ENCODE measurements at places on chromosomes 12 and 14.
A peak's percentile ranks its signal among the peaks of the same experiment; 100 is the strongest.

DNA sequence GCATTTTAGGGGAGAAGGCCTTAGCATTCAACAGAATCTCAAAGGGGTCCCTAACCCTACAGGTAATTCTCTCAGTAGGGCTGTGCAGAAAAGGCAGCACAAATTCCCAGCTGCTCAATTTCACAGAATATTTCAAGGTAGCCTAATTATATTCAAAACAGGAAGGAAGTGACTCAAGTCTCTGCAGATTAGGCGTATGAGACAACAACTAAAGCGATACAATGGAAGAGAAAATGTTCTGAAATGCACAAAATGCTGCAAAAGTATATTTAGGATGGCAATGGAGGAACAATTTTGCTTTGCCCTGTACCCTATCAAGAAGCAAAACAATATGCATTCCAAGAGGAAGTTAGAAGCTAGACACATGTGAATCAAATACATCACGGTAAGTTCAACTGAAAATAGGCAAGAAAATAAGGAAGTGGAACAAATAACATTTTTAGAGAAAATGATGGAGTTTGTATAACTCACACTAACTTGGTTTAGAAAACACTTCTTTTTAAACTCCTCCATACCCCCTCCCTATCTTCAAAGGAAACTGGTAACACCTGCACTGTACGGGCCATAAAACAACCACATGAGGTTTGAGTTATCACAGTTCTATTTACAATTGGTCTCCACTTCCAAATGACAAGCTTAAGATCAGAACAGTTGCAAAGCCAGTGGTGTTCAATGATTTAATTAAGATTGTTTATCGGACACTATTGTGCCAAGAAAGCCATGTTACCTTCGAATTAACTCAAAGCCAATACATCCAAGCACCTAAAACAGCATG is 1.6 kb downstream of the GIT2 start:
- peaks cover 30% of the 10 kb centered on the region for H3K4me1 ChIP-seq
- H3K27me3 ChIP-seq, result no peaks in the 10 kb centered on the region
- H3K36me3 ChIP-seq, result peaks cover 8% of the 10 kb centered on the region
- DNase-seq, result no peak

DNA sequence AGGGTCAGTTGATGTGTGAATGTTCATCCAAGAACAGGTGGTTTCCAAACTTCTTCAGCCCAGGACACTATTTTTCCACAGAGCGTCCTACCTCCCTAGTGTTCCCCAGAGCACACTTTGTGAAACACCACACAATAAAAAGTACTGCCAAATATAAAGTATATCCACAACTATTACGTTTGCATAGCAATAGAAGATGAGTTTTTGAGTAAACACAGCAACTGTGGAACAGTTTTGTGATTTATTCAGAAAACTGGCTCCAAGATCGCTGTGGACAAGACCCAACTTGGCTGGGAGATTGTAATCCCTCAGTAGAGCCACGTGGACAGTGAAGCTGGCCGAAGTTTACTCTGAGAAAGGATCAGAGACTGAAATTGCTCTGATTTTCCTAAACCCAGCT is 14.5 kb upstream of the MAP1LC3B2 start:
- H3K27ac ChIP-seq, result no peak overlapping the region
- no peaks in the 10 kb centered on the region for H3K4me1 ChIP-seq
- H3K36me3 ChIP-seq, result no peaks in the 10 kb centered on the region
- no peaks in the 10 kb centered on the region for H3K27me3 ChIP-seq
- no peak for DNase-seq
- no peak overlapping the region for H3K4me3 ChIP-seq

- H3K4me3 ChIP-seq, result no peak overlapping the region
- H3K27me3 ChIP-seq, result peaks cover 3% of the 10 kb centered on the region
- no peaks in the 10 kb centered on the region for H3K4me1 ChIP-seq
- no peaks in the 10 kb centered on the region for H3K36me3 ChIP-seq
Observed at GRCh38 chr12:32768518-32768917, 12.8 kb upstream of the YARS2 start.

- DNase-seq, result no peak
- peaks cover 24% of the 10 kb centered on the region for H3K36me3 ChIP-seq
- H3K4me1 ChIP-seq, result no peaks in the 10 kb centered on the region
- no peak overlapping the region for H3K4me3 ChIP-seq
- H3K27me3 ChIP-seq, result no peaks in the 10 kb centered on the region
Observed at GRCh38 chr12:50984586-50985298, 32.4 kb downstream of the HIGD1C start.

DNA sequence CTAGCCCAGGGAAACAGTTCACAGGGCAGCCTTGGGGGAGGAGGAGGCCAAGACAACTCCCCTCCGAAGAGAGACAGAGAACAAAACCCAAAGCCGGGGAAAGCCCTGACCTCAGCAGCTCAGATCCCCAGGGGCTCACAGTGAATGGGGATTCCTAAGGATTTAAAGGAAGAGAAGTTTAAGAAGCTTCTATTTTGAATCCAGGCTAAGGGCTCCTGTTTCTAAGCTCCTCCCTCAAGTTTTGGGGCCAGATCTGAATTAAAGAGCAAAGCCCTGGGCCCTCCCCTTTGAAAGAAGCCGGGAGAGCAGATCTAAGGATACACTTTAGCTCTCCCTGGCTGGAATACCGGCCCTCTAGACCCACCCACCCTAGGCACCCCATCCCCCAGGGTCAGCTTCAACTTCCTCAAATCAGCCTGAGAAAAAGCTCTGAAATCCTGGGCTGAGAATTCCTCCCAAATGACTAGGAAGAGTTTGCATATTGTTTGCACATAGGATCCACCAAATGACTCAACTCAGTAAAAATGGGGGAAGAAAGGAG is 3.9 kb downstream of the KDM2B start:
- no peak for DNase-seq
- peaks cover 9% of the 10 kb centered on the region for H3K4me1 ChIP-seq
- no peak overlapping the region for H3K27ac ChIP-seq
- H3K27me3 ChIP-seq, result no peaks in the 10 kb centered on the region
- no peak overlapping the region for H3K4me3 ChIP-seq
- peaks cover 8% of the 10 kb centered on the region for H3K36me3 ChIP-seq

DNA sequence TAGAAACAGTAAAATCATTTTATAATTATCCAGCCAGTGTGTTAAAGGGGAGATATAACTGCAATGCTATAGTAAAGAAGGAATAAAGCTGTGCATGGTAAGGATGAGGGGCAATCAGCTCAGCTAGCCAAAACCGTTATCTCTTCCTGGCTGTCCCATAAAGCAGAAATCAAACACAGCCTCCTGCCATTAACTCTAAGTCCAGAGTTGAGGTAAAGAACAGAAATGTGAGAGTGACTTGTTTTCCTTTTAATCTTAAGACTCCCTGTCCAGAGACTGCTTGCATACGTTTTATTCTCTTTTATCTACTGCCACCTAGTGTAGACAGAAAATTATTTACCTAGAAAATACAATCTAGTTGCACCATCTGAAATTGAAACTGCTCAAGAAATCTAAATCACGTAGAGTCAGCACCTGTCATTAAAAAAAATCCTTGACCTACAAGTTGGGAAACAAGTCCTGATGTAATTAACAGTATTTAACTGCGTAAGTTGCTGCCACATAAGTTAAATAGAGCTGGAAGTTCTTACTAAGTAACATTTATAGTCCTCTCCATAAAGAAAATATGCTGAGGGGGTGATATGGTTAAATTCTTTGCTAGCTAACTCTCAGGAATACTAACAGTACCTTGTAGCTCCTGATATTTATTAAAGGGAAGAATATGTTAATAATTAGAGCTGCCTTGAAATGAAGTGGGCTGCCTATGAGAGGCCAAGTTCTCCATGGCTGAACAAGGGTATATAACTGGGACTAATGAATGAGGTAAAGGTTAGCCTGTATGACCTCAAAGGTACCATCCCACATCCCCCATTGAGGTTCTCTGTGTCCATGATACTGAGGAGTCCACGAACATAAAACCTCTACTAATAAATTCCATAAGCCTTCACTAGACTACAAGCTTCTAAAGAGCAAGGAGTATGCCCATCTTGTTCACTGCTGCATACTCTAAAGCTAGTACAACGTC is 62.7 kb downstream of the GALNT4 start:
- peaks cover 6% of the 10 kb centered on the region for H3K36me3 ChIP-seq
- H3K27me3 ChIP-seq, result no peaks in the 10 kb centered on the region
- H3K27ac ChIP-seq, result no peak overlapping the region
- H3K4me3 ChIP-seq, result no peak overlapping the region
- H3K4me1 ChIP-seq, result peaks cover under 1% of the 10 kb centered on the region

DNA sequence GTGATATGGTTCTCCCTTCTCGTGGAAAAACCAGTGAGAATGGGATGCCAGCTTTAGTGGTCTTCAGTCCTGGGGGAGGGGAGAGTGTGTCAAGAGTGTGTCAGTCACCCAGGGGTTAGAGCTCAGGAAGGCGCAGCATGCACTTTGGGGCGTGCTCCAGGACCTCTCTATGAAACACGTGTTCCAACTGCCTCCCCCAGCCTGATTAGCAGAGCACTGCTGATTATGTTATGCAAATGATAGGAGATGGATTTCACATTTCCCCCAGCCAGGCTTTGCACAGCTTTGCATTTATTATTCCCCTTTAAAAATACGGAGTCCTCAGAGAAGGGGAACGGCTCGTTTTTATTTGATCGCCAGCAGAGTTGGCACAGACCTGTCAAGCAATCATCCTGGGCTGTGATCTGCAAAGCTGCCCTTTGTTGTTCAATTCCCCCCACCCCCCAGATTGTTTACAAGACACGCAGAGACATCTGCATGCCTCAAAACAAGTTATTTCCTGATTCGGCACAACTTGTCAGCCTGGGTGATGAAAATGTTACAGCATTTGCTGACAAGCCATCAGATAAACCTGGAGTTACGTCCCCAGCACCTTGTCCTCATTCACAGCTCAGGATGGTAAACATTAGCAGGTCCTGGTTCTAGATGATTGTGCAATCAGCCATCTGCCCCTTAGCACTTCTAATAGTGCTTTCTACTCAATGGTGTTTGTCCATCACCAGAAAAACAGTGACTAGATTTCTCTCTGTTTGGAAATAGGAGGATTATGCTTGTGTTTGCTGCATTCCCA is 196.5 kb downstream of the NOVA1 start:
- no peaks in the 10 kb centered on the region for H3K36me3 ChIP-seq
- no peaks in the 10 kb centered on the region for H3K27me3 ChIP-seq
- DNase-seq, result no peak
- H3K27ac ChIP-seq, result no peak overlapping the region
- H3K4me3 ChIP-seq, result no peak overlapping the region

DNA sequence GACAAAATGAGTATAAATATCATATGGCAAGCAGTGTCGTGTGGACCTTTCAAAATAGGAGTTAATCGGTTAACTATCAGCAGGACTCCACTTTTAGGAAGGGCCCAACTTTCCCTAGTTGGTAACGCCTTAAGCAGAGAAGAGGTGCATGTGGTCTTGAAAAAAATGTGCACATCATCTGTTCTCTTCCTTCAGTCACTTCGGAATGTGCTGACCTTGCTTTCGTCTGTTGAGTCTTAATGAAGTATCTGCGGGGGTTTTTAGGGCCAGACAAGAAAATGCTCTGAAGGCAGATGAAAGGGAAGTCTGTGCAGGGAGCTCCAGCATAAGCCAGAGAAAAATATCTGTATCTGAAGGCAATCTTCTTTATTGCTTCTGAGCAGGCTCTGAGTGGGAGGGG is 185.2 kb downstream of the AEBP2 start:
- H3K4me3 ChIP-seq, result no peak overlapping the region
- H3K36me3 ChIP-seq, result no peaks in the 10 kb centered on the region
- no peak overlapping the region for H3K27ac ChIP-seq
- DNase-seq, result peak; percentile 28
- no peaks in the 10 kb centered on the region for H3K4me1 ChIP-seq

- no peak for DNase-seq
- H3K27me3 ChIP-seq, result no peaks in the 10 kb centered on the region
Observed at GRCh38 chr12:85390266-85390665, 110.2 kb downstream of the ALX1 start.

DNA sequence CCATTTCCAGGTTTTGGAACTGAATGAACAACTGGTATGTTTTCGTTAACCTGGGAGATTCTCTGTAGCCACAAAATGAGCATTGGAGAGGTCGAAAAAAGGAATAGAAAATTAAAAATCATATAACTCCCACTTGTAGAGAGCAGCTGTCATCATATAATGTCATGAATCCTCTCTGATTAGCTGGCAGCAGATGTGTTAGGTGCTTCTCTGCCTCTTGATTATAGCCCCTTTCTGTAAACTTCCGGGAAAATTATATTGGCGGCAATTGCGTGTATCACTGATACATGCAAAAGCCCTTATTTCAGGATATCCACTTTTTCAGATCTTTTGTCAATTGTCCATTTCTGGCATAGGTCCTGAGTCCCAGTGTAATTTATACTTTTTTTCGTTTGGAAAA is 31.7 kb downstream of the FGD4 start:
- peak overlapping the region; percentile 20 for H3K4me3 ChIP-seq
- DNase-seq, result no peak
- no peaks in the 10 kb centered on the region for H3K27me3 ChIP-seq
- H3K27ac ChIP-seq, result no peak overlapping the region

- H3K4me1 ChIP-seq, result no peaks in the 10 kb centered on the region
- H3K27ac ChIP-seq, result no peak overlapping the region
- H3K36me3 ChIP-seq, result no peaks in the 10 kb centered on the region
- H3K27me3 ChIP-seq, result no peaks in the 10 kb centered on the region
- no peak for DNase-seq
Observed at GRCh38 chr12:14601692-14602478, 34.2 kb upstream of the PLBD1 start.

DNA sequence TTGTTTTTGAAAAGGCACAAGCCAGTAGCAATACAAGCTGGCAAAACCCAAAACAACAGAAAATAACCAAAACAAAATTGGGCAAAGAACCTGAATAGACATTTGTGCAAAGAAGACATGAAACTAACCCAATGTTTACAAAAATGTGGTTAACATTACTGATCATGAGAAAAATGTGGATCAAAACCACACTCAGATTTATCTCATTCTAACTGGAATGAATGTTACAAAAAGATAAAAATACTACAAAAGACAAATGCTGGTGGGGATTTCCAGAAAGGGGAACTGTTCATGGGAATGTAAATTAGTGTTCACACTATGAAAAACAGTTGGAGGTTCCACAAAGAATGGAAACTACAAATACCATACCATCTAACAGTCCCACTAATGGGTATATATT is 26.6 kb downstream of the ASCL4 start:
- H3K27ac ChIP-seq, result no peak overlapping the region
- H3K27me3 ChIP-seq, result no peaks in the 10 kb centered on the region
- no peaks in the 10 kb centered on the region for H3K36me3 ChIP-seq

DNA sequence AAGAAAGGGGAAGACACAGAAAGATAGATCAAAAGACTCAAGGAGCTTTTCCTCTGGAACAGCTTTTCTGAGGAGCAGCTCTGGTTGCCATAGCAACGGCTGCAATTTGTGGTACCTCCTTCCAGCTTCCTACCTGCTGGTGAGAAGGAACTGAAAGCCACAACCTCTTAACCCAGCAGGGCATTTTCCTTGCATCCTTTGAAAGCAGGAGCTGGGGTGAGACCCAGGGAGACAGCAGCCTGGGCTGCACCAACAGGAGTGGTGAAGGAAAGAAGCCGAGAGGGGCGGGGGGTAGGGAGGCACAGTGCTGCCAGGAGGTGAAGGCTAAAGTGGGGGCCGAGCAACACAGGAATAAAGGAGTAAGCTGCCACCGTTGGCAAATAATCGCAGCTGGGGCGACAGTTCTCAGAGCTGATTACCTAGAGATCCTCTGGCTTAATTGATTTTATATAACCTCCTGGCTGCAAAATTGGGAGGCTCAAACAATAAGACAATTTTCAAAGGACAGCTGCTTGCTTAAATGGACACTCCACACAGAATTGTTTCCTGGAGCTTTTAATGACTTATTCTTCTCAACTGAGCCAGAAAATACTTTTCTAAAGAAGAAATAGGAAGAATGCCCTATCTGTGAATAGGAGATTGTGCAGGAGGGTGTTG is 129.4 kb downstream of the RPAP3 start:
- H3K4me1 ChIP-seq, result no peaks in the 10 kb centered on the region
- H3K27ac ChIP-seq, result no peak overlapping the region
- no peaks in the 10 kb centered on the region for H3K36me3 ChIP-seq
- no peak overlapping the region for H3K4me3 ChIP-seq
